ENCODE measurements at places on chromosomes 1 and 21.
A peak's percentile ranks its signal among the peaks of the same experiment; 100 is the strongest.

DNA sequence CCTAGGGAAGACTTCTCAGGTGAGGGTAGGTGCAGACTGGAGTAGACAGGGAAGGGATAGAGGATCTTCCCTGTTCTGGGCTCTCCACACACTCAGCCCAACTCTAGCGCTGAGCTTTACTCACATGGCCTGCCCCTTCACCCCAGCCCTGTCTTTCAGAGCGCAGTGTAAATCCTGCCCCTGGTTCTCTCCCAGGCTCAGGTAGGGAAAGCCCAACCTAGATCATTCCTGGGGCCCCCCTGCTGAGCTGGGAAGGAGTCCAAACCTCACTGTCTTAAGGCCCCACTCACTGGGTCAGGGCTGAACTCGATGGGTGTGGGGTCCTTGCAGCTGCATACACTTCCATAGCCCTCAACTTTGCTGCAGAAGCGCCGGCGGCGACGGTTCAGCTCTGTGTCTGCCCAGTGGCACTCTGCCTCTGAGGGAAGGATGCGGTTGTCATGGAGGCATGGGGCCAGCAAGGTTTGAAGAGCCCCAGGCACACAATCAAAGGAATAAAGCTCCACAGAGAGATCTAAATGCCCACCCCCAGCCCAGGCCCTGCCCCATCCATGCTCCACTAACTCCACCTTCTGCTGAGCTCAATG is 4.2 kb downstream of the POMGNT1 start:
- no peak for DNase-seq

- peak; percentile 94 for DNase-seq
Measured at GRCh38 chr1:39098546-39099250, 72.5 kb downstream of the NDUFS5 start.

DNA sequence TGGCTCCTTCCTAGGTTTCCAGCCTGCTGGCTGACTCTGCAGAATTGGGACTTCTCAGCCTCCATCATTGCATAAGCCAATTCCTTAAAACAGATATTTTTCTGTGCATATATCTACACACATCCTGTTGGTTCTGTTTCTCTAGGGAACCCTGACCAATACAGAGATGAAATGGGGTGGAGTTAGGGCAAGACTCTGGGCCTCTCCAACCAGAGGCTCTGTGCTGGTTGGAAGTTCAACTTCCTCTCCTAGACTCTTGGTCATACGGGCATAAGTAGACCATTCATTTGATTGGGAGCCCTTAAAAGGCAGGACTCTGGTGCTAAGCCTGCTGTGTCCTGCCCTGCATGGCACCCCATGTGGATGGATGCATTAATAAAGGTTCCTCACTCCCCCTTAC is 55.0 kb downstream of the CNIH3 start:
- no peak for DNase-seq

- no peak for DNase-seq
Measured at GRCh38 chr1:12065872-12066271, 2.8 kb downstream of the TNFRSF8 start.

DNA sequence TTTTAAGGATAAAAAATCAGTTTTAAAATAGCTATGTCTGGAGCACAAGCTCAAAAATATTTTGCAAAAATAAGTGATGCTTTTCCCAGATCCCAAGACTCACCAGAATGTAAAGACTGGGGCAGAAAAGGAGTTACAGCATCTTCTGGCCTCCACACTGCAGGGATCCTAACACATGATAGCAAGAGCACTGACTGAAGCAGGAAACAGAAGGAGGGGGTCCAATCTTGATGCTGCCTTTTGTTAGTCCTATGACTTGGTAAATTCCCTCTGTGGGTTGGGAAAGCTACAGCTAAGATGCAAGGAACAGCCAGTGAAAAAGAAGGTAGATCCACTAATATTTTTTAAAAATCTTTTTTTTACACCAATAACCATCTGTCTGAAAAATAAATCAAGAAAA is 54.2 kb upstream of the TNR start:
- no peak for DNase-seq

GRCh38 chr1:82813386-82813785 is 1012.7 kb downstream of the ADGRL2 start:
- DNase-seq: no peak

DNA sequence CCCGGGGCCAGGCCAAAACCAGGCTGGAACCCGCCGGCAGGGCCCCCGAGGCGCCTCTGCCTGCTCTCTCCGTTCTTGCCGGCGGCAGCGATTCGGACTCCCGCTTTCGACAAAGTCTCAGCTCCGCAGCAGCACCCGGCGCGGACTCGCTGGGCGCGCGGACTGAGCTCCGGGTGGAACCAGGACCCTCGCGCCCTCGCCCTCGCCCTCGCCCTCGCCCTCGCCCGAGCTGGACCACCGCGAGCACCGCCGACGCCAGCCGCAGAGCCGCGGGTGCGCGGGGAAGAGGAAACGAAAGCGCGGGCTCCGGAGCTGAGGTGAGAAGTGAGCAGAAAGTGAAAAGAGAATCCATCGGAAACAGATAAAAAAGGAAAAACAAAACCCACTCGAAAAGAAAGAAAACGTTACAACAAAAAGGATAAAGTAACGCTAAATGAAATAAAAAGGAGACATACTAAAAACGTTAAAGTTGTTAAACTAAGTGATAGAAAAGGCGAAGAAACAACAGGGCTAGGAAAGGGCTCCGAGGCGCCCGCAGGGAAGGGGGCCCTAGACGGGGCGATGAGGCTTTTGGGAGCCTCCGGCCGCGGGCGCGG is 64.9 kb downstream of the MEF2D start:
- peak; percentile 64 for DNase-seq

DNA sequence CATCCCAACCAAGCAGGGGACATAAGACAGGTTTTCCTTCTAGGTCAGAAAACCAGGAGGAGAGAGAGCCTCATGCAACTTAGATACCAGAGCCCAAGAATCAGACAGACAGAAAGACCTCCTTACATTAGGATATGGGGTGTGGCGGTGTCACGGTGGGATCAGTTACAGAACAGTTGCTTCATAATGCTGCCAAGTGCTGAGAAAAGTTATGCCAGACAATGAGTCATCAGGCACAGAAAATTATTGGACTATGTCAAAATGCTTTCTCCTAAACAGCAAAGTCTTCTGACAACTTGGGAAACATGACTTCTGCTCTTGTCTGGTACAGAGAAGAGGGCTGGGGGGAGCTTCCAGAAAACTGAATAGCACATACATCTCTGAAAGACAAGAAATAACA is 1120.2 kb upstream of the TMPRSS15 start:
- DNase-seq: peak; percentile 18

- DNase-seq: no peak
Measured at GRCh38 chr1:187714470-187714869, 885.7 kb downstream of the PLA2G4A start.

GRCh38 chr1:9699361-9699760 is 47.8 kb downstream of the PIK3CD start:
- DNase-seq: no peak

DNA sequence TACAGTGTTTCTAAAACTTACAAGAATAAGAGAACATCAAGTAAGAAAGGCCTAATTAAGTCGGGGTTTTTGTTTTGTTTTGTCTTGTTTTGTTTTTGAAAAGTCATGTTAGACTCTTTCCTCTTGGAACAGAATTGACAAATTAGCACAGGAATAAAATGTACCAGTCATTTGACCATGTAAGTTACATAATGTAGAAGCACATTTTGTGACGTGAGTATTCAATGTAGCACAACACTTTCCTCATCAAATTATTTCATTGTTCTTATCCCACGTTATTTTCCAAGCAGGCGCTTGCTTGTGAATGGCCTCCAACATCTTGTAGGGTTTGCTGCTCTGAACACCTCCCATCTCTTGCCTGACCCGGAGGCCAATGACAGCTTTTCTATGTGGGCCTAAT is 34.7 kb upstream of the DNASE2B start:
- no peak for DNase-seq

- DNase-seq: no peak
Measured at GRCh38 chr1:7007902-7008301, 222.6 kb downstream of the CAMTA1 start.

DNA sequence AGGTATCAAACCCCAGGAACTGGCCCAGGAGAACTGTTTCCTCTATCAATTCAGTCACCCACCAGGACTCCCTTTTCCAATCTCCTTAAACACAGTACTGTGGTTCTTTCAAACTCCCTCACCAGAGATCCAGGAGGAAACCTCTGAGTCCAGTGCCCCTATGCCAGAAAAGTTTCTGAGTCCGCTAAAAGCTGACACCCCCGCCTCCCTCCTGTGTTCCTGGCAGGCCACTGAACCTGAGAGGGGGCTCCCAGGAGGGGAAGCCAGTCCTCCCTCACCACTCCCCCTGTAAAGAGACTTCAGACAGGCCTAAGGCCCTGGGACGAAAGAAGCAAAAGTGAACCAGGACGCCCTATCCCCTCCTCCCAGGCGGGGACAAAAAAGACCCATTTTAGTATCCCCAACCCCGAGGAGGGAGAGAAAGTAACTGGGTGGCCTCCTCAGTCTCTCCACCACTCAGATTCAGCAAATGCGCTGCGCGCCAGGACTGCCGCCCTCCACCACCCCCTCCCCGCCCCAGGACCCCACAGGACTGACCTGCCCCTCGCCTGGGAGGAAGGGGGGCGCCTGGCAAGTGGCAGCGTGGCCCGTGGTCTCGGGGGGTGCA is 624 bp downstream of the SLC41A1 start:
- peak; percentile 73 for DNase-seq

DNA sequence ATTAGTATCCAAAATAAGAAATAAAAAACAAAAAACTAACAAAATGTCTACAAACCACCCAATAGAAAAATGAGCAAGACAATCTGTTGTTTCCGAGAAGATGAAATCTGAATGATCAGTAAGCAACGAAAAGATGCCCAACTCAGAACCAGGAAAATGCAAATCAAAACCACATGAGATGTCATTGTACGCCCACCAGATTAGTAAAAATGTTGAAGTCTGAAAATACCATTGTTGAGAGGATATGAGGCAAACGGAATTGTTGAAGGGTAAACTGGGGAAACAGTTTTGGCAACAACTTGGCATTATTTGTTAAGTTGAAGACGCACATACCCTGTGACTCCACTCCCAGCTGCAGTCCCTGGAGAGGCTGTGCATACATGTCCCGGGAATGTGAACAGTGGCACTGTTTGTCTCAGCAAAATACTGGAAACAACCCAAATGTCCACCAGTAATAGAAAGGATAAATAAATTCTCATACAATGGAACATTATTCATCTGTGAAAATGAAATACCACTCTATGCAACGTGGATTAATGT is 10.6 kb downstream of the ZBTB17 start:
- no peak for DNase-seq

GRCh38 chr1:247442164-247442563 is 15.7 kb downstream of the OR2B11 start:
- no peak for DNase-seq

- DNase-seq: no peak
Measured at GRCh38 chr1:55472784-55473183, 257.6 kb upstream of the USP24 start.

GRCh38 chr1:18540136-18540765 is 59.5 kb downstream of the KLHDC7A start:
- no peak for DNase-seq

DNA sequence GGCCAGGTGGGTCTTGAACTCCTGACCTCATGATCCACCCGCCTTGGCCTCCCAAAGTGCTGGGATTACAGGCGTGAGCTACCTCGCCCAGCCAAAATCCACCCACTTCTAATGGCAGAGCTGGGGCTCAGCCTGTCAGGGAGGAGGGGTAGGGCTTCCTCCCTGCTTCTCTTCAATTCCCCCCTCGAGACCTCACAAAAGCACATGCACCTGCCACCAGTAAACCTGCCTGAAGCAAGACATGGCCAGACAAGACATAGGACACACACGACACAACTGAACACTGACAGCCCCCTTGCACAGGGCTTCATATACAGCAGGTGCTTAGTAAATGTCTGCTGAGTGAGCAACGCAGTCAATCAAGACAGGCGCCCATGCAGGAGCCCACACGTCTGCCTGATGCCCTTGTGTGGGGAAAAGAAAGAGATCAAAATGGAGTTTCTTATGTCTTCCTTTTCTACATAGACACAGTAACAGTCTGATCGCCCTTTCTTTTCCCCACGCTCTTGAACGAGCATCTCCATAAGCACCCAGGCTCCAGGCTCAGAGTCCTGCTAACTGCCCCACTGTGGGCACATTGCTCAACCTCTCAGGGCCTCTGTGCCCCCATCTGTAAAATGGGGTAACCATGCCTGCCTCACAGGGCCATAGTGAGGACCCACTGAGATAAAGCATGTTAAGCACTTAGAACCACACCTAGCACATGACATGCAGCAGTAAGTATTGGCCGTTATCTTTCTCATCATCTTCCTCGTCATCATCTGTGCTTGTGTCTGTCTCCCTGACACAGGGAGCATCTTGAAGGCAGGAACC is 8.8 kb downstream of the SDC3 start:
- DNase-seq: no peak

GRCh38 chr21:45102391-45102932 is 28.1 kb downstream of the ADARB1 start:
- DNase-seq: no peak
